ENCODE measurements at places on chromosomes 3 and 15.

DNA sequence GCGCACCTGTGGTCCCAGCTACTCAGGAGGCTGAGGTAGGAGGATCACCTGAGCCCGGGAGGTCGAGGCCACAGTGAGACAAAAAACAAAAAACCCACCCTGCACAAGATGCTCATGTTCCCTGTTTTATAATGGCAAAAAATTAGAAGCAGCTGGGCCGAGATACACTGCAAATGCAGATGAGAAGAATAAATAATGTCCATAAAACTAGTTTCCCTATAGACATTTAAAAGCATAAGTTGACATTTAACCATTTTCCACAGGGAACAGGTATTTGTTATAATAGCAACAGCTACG is 537 bp upstream of the SCAP start:
- peaks cover 39% of the 10 kb centered on the region for H3K4me1 ChIP-seq
- DNase-seq, result no peak
- H3K27me3 ChIP-seq, result no peaks in the 10 kb centered on the region
- H3K36me3 ChIP-seq, result no peaks in the 10 kb centered on the region
- H3K4me3 ChIP-seq, result peak overlapping the region; percentile 100
- 0 out of 2 replicates have a peak overlapping the region, but pooled peaks have one; percentile 6 for H3K27ac ChIP-seq

- H3K4me1 ChIP-seq, result peaks cover 54% of the 10 kb centered on the region
- no peaks in the 10 kb centered on the region for H3K27me3 ChIP-seq
- no peak for DNase-seq
- H3K4me3 ChIP-seq, result no peak overlapping the region
- no peaks in the 10 kb centered on the region for H3K36me3 ChIP-seq
These were observed 7.1 kb downstream of the TJP1 start for GRCh38 chr15:29815000-29815710.

DNA sequence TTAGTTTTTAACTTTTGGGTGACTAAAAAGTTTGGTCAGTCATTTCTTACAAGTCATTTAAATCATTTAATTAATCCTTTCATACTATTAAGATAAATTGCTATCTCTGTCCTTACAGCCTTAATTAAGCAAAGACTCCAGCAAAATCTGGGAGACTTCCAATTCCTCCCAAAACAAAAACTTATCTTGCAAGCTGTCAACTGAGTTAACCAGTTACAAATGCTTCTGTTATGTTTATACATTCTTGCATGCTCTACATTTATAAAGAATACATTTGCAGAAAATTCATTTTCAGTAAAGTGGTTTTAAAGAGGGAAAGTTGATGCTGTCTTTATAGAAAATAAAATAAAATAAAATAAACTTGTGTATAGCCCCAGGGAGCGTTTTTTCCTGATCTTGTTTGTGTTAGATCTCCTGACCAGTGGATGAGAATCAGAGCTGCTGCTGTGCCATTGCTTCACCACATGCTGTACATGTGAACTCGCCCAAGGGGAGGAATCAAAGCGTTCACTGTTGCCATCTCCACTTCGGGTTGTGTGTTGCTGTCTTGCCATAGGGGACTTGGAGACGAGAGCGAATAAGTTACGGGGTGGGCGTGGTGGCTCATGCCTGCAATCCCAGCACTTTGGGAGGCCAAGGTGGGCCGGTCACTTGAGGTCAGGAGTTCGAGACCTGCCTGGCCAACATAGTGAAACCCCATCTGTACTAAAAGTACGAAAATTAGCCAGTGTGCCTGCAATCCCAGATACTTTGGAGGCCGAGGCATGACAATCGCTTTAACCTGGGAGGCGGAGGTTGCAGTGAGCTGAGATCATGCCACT is 5.5 kb downstream of the CCR4 start:
- no peak overlapping the region for H3K27ac ChIP-seq
- H3K27me3 ChIP-seq, result no peaks in the 10 kb centered on the region
- no peak overlapping the region for H3K4me3 ChIP-seq
- no peaks in the 10 kb centered on the region for H3K4me1 ChIP-seq
- no peak for DNase-seq

DNA sequence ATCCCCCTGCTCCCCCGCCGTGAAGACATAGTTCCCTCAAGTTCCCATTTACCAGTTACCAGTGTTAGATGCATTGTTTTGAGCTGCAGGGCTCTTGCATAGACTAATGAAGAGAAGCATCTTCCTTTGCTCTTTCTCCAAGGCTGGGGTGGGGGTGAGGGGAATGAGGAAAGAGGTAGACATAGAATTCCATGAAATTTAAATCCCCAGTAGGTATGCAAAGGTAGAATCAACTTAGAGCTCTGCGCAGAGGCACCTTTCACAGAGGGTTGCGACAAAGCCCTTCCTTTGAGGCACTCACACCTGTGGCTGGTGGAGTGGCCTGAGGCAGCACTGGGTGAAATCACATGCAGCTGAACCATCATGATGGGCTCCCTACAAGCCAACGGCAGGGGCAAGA is 101.3 kb downstream of the WDR76 start:
- no peak overlapping the region for H3K4me3 ChIP-seq
- H3K27ac ChIP-seq, result peak overlapping the region; percentile 83
- DNase-seq, result peak; percentile 93
- peaks cover 63% of the 10 kb centered on the region for H3K4me1 ChIP-seq
- H3K36me3 ChIP-seq, result no peaks in the 10 kb centered on the region

DNA sequence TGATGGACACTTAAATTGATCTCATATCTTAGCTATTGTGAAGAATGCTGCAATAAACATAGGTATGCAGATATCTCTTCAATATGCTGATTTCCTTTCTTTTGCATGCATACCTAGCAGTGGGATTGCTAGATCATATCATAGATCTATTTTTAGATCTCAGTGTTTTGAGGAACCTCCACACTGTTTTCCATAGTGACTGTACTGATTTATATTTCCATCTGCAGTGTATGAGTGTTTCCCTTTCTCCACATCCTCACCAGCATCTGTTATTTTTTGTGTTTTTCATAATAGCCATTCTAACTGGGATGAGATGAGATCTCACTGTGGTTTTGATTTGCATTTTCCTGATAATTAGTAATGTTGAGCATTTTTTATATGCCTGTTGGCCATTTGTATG is 17.1 kb upstream of the RASA2 start:
- H3K27ac ChIP-seq, result no peak overlapping the region
- H3K27me3 ChIP-seq, result no peaks in the 10 kb centered on the region
- no peak overlapping the region for H3K4me3 ChIP-seq
- H3K36me3 ChIP-seq, result no peaks in the 10 kb centered on the region
- DNase-seq, result no peak

DNA sequence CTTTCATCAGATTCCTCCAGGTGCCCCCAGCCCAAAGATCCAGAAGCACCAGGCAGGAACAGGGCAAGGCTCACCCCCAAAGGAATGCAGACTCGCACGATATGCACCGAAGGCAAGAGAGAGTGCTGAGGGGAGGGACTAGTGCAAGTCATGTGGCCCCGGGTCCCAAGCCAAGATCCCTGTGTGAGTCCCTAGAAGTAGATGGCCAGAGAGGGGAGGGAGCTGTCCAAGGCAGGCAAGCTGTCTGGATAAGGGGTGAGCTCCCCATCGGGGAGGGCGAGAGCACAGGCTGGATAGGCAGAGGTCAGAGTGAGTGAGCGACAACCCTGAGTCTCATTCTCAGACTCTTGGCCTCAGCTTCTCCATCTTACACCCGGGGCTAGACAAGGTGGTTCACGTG is 171.5 kb upstream of the LINGO1 start:
- no peak overlapping the region for H3K27ac ChIP-seq
- H3K4me1 ChIP-seq, result 0 out of 2 replicates have a peak, but pooled peaks cover 6% of the 10 kb centered on the region
- H3K36me3 ChIP-seq, result no peaks in the 10 kb centered on the region
- H3K4me3 ChIP-seq, result no peak overlapping the region

DNA sequence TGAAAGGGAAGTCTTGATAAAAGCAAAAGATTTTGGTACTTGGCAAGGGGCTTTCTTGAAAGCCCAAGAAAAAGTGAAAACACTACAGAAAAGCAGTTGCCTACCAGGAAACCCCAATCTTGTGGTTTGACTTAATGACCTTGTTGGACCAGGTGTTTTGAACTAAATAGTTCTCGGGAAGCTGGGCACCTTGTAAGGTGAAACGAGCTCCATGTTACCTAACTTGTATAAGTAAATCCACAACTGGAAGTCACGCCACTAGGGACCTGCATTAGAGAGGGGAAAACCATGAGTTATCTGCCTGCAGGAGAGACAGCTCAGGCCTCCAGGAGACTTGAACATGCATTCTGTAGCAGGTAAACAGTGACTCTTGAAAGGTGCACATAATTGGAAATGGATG is 88.2 kb downstream of the GMPS start:
- H3K4me1 ChIP-seq, result no peaks in the 10 kb centered on the region
- H3K27ac ChIP-seq, result no peak overlapping the region
- H3K4me3 ChIP-seq, result no peak overlapping the region

DNA sequence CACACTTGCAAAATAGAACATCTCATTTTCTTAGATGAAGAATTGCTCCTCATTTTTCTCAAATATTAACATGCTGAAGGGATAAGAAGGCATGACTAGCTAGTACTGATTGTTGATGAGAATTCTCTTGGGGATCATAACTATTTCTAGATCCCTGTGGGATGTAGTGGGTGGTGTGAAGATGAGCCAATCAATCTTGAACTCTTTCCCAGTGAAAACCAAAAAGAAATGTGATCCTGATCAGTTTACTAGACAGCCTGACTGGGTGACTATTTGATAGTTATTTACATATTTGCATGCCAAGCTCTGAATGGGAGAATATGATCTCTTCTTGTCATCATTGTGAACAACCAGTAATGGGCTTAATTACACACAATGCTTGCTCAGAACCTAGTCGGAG is 63.7 kb downstream of the ZIC1 start:
- H3K4me1 ChIP-seq, result no peaks in the 10 kb centered on the region
- no peaks in the 10 kb centered on the region for H3K36me3 ChIP-seq

DNA sequence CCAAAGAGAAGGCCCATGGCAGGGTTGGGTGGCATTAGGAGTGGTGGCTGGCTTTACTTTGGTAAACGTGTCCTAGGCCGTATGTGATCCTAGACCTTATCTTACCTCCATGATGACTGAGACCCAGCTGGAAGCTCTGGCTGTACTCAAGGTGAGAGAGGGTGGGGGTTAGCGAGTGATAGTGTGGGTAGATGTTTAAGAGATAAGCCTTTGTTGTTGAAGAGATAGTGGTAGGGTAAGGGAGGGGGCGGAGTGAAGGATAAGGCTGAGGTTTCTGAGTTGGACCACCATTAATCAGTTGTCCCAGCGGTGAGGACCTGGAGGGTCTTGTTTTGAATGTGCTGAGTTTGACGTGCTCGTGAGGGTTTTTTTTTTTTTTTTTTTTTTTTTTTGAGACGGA is 61.5 kb upstream of the ULK4 start:
- H3K27ac ChIP-seq, result no peak overlapping the region
- no peaks in the 10 kb centered on the region for H3K36me3 ChIP-seq
- no peaks in the 10 kb centered on the region for H3K27me3 ChIP-seq

DNA sequence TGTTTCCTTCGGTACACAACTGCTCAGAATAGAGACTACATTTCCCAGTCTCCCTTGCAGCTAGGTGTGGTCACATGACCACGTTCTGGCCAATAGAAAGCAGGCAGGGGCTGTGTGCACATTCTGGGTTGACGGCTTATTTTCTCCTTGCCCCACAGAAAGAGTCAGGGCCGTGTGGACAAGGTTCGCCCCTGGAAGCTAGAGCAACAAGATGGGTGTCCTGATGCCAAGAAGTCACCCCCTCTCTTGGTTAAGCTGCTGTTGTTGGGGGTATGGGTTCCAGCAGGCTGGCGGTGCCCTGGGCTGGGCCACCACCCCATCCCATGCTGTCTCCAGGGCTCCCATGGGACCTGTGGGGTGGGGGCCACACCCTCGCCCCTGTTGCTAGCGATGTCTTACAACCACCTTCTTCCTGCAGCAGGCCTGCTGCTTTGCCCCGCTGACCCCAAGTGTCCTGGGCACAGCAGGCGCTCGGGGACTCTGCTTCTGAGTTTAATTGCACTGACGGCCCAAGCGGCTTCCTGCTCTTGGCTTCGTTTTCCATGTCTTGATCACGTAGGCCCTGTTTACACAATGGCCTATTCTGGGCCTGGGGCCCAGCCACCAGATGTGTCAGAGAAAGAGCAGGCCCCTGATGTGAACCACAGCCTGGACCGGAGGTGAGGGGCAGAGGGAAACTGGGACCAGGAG is 24.9 kb downstream of the ABTB1 start:
- H3K27ac ChIP-seq, result no peak overlapping the region
- no peaks in the 10 kb centered on the region for H3K36me3 ChIP-seq
- no peaks in the 10 kb centered on the region for H3K27me3 ChIP-seq
- no peak overlapping the region for H3K4me3 ChIP-seq
- DNase-seq, result peak; percentile 81

- no peaks in the 10 kb centered on the region for H3K4me1 ChIP-seq
- H3K36me3 ChIP-seq, result no peaks in the 10 kb centered on the region
- no peaks in the 10 kb centered on the region for H3K27me3 ChIP-seq
- no peak overlapping the region for H3K27ac ChIP-seq
These were observed 45.0 kb downstream of the SLC12A6 start for GRCh38 chr15:34292621-34293020.

DNA sequence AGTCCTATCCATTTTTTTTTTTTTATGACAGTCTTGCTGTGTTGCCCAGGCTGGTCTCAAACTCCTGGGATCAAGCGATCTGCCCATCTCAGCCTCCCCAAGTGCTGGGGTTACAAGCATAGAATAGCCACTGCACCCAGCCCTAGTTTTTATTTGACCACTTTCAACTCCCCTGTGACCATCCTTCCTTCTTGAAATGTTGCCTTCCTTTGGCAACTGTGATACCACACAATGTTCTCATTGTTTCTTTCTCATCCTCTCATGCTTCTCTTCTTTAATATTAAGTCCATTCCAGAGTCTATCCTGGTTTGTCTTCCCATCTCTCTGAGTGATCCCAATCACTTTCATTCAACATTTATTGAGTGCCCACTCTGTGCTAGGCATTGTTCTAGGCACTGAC is 7.9 kb upstream of the GPD1L start:
- DNase-seq, result no peak
- H3K4me3 ChIP-seq, result no peak overlapping the region
- H3K27me3 ChIP-seq, result no peaks in the 10 kb centered on the region
- H3K36me3 ChIP-seq, result peaks cover 14% of the 10 kb centered on the region

DNA sequence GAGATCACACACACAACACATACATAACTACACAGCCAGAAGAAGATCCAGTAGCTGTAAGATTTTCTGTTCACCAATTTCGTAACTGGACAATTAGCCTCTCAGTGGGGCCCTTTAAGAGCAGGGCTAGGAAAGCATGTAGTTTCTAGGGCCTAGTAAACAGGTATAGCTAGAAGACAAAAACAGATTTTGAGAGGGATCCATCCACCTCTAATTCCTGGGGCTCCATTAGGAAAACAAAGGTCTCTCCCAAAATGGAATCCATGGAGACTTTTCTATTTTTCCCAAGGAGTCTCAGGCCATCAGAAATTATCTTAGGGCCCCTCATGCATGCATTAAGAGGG is 10.5 kb downstream of the KIF15 start:
- H3K4me1 ChIP-seq, result no peaks in the 10 kb centered on the region
- H3K36me3 ChIP-seq, result peaks cover 62% of the 10 kb centered on the region
- DNase-seq, result peak; percentile 16
- H3K27ac ChIP-seq, result no peak overlapping the region

- no peak overlapping the region for H3K4me3 ChIP-seq
- no peaks in the 10 kb centered on the region for H3K36me3 ChIP-seq
- H3K27ac ChIP-seq, result no peak overlapping the region
- no peaks in the 10 kb centered on the region for H3K27me3 ChIP-seq
- no peak for DNase-seq
- no peaks in the 10 kb centered on the region for H3K4me1 ChIP-seq
These were observed 117.9 kb downstream of the SYNPR start for GRCh38 chr3:63395960-63396359.

All from GM23338 (cell line).